ENCODE measurements at places on chromosomes 7 and 10.

- no peak for DNase-seq
Observed at GRCh38 chr10:121478556-121478955, 119.7 kb downstream of the FGFR2 start.

DNA sequence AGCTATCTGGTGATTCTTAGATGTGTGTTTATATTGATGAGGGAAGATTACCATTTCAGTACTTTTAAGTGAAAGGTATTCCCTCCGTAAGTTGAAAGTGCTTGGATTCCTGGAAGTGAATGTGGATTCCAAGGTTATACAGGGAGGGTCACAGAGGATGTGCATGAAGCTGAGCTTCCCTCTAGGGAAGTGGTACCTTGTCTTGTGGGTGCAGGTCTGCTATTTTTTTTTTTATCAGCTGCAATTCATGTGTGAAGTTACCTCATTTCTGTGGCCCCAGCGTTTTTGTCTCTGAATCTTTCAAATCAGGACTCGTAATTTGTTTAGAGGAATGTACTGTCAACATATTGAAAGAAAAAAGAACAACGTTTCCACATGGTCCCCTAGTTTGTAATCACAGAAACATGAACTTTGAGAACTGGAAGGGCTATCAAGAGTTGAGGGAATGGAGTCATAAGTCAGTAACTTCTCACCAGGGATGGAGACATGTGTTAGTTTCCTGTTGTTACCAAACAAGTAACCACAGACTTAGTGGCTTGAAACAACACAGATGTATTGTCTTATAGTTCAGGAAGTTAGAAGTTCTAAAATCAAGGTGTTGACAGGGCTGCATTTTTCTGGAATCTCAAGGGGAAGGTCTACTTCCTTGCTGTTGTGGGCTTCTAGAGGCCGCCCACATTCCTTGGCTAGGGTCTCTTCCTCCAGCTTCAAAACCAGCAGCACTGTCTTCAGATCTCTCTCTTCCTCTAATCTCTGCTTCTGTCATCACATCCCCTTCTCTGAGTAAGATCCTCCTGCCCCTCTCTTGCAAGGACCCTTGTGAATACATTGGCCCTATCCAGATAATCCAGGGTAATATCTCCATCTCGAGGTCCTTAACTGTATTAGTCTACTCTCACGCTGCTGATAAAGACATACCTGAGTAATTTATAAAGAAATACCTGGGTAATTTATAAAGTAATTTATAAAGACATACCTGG is 64.4 kb downstream of the RAB18 start:
- no peak for DNase-seq

GRCh38 chr7:19958309-19958896 is 185.0 kb upstream of the TMEM196 start:
- DNase-seq: peak; percentile 26

GRCh38 chr7:131040467-131040932 is 287.2 kb upstream of the MKLN1 start:
- DNase-seq: no peak

DNA sequence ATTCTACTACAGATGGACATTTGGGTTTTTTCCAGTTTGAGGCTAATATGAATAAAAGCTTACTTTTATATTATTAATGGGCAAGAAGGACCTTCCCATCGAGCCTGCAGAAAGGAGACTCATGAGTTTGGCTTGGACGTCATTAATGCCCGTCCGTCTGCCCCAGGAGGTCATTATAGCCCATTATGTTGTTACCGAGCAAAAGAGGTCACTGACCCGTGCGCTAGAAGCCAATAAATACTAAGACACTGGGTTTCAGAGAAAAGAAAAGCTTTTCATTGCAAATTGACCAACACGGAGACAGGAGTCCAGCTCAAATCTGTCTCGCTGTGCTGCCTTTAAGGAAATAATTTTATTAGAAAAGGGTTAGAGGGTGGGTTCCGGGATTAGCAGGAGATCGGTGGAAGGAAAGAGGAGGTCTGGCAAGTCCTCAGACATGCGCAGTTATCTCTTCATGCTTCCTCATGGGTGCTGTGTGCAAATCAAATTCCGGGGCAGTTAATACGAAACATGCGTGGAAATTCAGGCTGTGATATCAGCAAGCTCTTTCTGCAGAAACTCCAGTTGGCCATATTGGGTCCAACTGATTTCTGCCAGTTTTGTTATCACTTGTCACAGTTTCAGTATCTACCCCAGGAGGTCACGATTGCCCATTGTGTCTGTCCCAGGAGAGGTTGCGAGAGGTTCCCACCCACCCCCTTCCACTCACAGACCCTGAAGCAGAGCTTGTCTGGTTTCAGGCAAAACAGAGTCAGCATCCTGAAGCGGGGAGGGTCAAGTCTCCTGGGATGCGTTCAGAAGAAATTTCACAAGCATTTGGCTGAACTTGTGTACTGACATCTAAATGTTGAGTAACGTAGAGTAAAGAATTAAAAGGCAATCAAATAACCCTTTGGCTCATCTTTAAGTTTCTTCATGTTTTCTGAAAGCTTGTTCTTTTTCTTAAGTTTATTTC is 1.1 kb upstream of the GALNTL5 start:
- no peak for DNase-seq

GRCh38 chr10:99370993-99371392 is 41.8 kb downstream of the CNNM1 start:
- DNase-seq: no peak

DNA sequence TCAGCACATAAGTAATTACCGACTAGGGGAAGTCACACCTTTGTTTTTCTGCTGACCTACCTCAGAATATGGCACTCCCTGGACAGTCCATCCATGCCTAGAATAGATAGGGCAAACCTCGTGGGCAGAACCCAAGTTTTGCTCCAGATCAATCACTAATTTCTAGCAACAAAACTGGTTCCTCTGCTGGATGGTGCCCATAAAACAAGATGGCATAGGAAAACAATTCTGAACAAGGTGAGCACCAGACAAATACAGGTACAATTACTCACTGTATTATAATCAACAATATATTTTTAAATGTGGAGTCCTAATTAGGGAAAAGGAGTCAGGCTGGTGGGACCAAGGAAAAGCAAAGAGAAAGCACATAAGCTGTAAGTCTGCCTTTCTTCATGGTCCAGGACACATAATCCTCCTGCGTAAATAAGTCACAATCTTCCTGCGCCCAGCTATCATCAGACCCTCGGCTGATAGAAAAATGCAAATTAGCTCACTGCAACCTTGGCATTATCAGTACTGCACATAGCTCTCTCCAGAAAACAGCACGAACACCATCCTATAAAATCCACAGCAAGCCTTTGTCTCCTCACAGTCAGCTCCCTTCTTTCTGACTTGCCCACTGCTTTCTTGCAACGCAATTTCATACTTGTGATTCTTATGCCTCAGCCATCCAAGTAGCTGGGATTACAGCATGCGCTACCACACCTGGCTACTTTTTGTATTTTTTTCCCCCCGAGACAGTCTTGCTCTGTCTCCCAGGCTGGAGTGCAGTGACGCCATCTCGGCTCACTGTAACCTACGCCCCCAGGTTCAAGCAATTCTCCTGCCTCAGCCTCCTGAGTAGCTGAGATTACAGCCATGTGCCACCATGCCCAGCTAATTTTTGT is 15.1 kb downstream of the URGCP start:
- DNase-seq: no peak

GRCh38 chr10:69180525-69181204 is 631 bp downstream of the SUPV3L1 start:
- DNase-seq: no peak

GRCh38 chr7:103765901-103766300 is 223.6 kb downstream of the RELN start:
- no peak for DNase-seq

DNA sequence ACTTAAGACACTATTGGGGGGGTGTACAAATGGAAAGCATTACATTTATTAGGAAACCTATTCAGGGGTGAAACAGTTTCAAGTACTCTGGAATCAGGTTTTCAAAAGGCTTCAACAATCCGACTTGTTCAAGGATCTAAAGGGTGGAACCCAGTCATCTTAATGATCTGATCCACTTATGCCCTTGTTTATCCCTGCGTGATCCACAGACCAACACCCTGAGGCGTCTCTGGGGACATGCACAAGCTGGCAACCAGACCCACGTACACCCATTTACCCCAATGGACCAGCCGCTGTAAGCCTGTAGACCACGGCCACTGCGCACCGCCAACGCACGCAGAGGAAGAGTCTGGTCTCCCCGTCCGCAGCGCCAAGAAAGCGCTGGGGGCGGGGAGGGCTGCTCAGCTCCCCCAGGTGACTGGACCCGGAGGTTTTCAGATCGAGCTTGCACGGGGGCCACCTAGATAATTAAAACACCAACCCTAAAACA is 13.4 kb downstream of the HNRNPF start:
- no peak for DNase-seq

GRCh38 chr7:31066516-31067130 is 14.5 kb downstream of the ADCYAP1R1 start:
- DNase-seq: no peak

DNA sequence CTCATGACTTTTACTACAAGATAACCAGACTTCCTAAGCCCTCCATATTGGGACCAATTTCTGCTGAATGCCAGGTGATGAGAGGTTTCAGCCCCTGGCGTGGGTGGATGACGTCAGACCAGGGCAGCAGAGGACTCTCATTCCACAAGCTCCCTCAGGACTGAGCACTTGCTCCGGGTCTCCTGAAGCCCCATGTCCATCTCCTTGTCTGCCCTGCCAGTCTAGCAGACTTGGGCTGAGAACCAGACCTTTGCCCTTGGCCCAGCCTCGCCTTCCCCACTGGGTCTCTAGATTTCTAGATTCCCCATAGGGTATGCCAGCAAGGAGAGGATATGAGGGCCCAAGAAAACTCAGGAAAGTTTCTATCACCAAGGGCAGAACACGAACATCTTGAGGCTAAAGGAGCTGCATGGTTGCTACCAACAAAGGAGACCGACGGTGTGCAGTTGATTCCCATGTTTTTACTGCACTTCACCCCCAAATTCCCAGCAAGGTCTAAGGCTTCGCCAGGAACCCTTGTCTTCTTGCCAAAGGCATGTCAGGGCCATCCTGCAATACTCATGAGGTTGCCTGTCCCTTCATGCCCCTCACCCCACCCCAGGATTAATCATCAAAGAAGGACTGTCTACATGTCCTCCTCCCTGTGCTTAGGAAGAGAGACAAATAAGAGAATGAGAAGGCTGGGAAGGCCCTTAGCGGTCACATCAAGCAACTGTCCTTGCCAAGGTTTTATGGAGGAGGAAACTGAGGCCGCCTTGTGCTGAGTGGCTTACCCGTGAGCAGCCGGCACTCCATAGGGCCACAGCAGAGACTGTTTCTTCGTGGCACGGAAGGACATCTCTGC is 96.5 kb upstream of the MACROH2A2 start:
- no peak for DNase-seq

GRCh38 chr7:49852619-49853462 is 79.4 kb downstream of the VWC2 start:
- DNase-seq: no peak

DNA sequence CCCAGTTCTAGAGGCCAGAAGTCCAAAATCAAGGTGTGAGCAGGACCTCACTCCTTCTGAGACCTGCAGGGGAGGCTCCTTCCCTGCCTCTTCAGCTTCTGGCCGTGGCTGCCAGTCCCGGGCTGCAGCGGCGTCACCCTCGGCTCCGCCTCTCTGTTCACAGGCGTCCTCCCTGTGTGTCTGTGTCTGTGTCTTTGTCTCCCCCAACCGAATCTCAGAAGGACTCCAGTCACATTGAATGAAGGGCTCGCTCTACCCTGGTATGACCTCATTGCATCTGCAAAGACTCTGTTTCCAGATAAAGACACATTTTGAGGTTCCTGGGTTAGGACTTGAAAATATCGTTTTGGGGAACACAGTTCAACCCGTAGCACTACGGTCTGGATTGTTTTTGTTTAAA is 33.1 kb upstream of the GALNT11 start:
- DNase-seq: no peak

DNA sequence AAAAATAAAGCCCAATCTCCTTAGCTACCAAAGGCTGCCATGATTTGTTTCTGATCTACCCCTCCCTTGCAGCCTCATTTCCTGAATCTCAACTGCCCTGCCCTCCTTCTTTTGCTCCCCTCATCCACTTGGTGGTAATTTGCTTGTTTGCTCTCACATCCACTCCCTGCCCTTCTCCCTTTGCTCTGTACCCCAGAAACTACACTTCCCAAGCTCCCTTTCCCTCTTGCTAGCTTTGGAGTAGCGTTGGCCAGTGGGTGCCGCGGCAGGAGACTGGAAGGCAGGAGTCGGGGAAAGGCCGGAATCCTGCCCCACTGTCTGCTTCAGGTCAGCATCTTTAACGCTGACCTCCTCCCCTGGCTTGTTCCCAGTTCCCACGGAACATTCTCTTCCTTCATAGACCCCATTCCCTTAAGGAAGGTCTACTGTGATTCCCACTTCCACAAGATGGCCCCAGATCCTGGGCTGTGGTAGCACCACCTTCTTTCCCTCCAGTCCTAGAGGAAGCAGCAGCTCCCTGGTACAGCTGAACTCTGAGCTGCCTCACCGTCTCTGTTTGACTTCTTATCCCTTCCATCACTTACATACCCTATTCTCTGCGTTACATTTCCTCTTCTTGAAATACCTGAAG is 79.1 kb downstream of the PIK3CG start:
- DNase-seq: no peak

- DNase-seq: no peak
Observed at GRCh38 chr7:157016352-157017041, 6.0 kb upstream of the MNX1 start.

GRCh38 chr10:1978584-1978983 is 241.3 kb upstream of the ADARB2 start:
- no peak for DNase-seq

DNA sequence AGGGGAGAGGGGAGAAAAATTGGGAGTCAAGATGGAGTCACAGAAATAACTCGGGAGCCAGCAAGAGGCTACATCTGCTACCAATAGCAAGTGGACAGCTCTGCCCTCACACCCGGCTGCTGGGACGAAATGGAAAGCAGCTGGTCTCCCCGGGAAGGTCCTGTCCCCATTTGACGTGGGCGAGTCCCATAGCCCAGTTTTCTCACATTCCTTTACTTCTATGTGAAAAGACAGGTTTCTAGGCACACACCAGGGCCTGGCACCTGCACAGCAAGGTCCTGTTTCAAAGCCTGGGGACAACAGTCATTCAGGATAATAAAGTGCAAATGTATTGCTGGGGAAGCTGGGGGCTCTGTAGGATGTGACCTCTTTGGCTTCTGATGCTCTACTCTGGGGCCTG is 162.6 kb downstream of the OAT start:
- no peak for DNase-seq

- peak; percentile 59 for DNase-seq
Observed at GRCh38 chr10:79139124-79139835, 70.5 kb downstream of the ZMIZ1 start.

- no peak for DNase-seq
Observed at GRCh38 chr10:93568105-93568390, 1.6 kb downstream of the FFAR4 start.

- no peak for DNase-seq
Observed at GRCh38 chr7:71334541-71334940, 202.6 kb downstream of the GALNT17 start.

GRCh38 chr10:90925079-90926029 is 4.5 kb upstream of the ANKRD1 start:
- no peak for DNase-seq

DNA sequence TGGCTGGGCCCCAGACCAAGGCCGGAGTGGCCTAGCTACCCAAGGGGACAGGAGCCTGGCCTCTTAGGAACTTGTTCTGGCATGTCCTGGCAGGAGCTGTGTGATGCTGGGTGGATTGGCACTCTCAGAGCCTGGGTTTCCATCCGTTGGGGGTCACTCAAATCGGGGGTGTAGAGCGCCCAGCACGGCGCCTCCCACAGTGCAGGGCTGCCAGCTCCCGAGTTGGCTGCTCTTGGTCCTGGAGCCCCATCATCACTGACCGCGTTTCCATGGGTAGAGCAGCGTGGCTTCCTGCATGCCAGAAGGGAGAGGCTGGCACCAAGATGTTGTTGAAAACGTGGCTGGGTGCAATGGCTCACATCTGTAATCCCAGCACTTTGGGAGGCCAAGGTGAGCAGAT is 70.3 kb downstream of the UNCX start:
- no peak for DNase-seq

All from AG04449 (cell line).